ENCODE measurements at places on chromosomes 2 and 18.

DNA sequence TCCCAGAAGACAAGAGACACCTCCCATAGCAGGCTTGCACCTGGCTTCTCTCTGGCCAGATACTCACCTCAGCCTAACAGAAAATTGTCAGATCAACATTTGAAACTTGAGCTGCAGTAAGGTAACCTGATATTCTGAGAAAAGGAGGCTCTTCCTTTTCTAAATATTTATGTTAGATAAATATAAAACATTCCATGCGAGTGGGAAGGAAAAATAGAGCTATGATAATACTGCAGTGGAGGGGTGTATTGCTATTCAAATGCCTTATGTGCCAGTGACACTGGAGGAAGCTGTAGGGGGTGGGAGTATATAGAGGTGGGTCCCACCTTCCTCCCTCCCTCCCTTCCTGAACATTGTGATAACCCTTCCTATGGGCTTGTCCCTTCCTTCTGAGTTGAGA lies 515.5 kb upstream of the CHAC2 start:
- H3K27ac ChIP-seq: no peak overlapping the region
- peaks cover 2% of the 10 kb centered on the region for H3K27me3 ChIP-seq
- H3K4me1 ChIP-seq: peaks cover 8% of the 10 kb centered on the region
- no peak overlapping the region for H3K4me3 ChIP-seq
- DNase-seq: no peak

- H3K27ac ChIP-seq: no peak overlapping the region
- H3K4me3 ChIP-seq: no peak overlapping the region
These were observed 1.4 kb upstream of the CD226 start for GRCh38 chr18:69948919-69949537.

DNA sequence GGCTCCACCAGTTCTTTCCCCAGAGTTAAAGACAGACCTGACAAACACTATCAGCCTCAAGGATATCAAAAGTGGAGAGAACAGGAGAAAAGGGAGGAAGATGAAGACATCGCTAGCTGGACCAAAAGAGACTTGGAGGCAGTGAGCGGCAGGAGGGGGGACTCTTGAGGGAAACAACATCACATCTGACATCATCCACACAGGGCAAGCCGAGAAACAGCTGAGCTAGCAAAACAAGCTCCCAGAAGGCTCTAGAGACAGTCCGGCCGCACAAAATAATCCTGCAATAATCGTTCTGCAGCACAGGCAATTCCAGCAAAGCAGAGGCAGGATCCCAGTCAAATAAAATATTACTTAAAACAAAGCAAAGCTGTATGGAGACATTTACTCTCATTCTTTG lies 239.8 kb downstream of the EN1 start:
- peaks cover 8% of the 10 kb centered on the region for H3K4me1 ChIP-seq
- H3K4me3 ChIP-seq: no peak overlapping the region
- H3K27me3 ChIP-seq: peaks cover 19% of the 10 kb centered on the region
- H3K27ac ChIP-seq: no peak overlapping the region
- DNase-seq: no peak

DNA sequence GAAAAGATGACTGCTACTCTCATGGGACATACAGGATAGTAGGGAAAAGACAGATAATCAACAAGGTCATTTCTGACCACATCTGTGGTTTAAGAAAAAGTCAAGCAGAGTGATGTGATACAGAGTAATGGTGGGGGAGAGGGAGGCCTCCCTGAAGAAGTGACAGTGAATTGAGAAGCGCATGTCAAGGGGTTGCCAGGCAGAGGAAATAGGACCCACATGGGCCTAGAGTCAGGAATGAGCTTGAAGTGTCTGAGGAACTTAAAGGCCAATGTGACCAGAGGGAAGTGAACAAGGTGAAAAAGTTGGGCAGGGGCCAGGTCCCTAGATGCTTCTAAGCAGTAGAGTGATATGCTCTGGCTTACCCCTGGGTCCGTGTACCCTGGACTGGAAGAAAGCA lies 113.5 kb upstream of the PPP1CB start:
- peaks cover 16% of the 10 kb centered on the region for H3K27me3 ChIP-seq
- no peaks in the 10 kb centered on the region for H3K36me3 ChIP-seq
- no peak overlapping the region for H3K4me3 ChIP-seq
- no peak for DNase-seq
- H3K27ac ChIP-seq: peak overlapping the region; percentile 7

DNA sequence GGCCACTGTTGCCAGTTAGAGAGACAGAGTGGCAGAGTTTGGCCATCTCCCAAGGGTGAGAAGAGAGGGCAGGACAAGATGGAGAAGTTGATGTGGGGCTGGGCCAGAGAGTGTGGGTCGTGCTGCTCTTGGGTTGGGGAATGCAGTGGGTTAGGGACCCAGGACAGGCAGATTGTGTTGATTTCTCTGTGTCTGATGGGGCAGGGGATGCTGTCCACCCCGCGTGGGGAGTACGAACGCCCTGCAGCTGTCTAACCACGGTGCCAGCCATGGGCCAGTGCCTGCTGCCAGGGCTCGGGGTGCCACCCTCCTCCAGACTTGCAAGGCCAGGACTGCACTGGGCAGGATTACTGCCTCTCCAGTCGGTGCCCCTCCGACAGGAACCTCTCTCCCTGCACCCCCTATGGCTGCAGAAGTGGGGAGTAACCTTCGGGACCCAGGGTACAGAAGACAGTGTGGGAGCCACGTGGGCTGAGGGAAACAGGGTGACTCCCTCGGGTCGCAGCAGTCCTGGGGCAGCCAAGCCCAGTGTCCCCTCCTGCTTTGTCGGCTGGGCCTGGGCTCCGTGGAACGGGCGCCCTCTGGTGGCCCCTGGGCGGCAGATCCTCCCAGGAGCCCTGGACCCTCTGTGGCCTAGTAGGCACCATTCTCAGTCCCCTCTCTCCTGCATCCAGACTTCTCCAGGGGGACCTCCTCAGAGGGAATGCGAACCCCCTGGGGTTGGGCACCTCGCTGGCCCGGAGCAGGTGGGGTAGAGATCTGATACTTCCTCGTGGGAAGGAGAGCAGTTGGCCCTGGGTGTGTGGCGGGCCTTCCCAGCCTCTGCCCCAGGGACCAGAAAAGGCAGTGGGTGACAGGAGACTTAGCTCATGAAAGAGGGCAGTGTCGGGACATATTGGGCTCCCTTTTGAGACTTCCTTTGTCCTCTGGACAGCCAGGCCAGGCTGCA lies 2.7 kb downstream of the GPC1 start:
- peak; percentile 83 for DNase-seq
- H3K4me3 ChIP-seq: peak overlapping the region; percentile 41
- H3K27me3 ChIP-seq: peaks cover 13% of the 10 kb centered on the region

GRCh38 chr2:14355102-14355501 lies 277.4 kb upstream of the LRATD1 start:
- no peak overlapping the region for H3K4me3 ChIP-seq
- H3K4me1 ChIP-seq: no peaks in the 10 kb centered on the region
- no peaks in the 10 kb centered on the region for H3K36me3 ChIP-seq
- no peak overlapping the region for H3K27ac ChIP-seq
- DNase-seq: no peak
- H3K27me3 ChIP-seq: no peaks in the 10 kb centered on the region

- no peaks in the 10 kb centered on the region for H3K27me3 ChIP-seq
- peaks cover 35% of the 10 kb centered on the region for H3K4me1 ChIP-seq
- H3K27ac ChIP-seq: no peak overlapping the region
- peaks cover 75% of the 10 kb centered on the region for H3K36me3 ChIP-seq
- DNase-seq: no peak
These were observed 9.3 kb downstream of the NCK2 start for GRCh38 chr2:105754011-105754410.

GRCh38 chr2:69686813-69687212 lies 43.3 kb upstream of the AAK1 start:
- no peak overlapping the region for H3K27ac ChIP-seq
- peaks cover 2% of the 10 kb centered on the region for H3K27me3 ChIP-seq
- H3K4me3 ChIP-seq: no peak overlapping the region
- H3K36me3 ChIP-seq: no peaks in the 10 kb centered on the region
- H3K4me1 ChIP-seq: peaks cover 18% of the 10 kb centered on the region

DNA sequence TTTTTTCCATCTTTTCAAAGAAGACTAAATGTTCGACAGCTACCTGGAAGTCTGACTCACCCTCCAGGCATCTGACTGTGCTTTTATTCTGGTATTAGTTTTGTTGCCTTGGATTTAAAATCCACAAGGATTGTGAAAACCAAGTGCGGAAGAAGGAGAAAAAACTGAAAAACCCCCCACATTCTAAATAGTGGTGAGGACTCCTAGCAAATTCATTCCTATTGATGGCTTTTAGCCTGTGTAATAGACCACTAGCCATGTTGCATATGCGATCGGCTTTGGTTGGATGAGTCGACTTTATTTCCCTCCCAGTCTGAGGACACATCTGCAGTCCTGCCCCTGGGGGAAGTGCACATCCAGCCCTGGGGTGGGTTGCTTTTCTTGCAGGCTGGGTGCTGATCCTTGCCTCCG lies 16.9 kb downstream of the LDLRAD4 start:
- H3K27me3 ChIP-seq: peaks cover 14% of the 10 kb centered on the region
- no peak overlapping the region for H3K4me3 ChIP-seq
- H3K36me3 ChIP-seq: no peaks in the 10 kb centered on the region
- peaks cover 14% of the 10 kb centered on the region for H3K4me1 ChIP-seq

DNA sequence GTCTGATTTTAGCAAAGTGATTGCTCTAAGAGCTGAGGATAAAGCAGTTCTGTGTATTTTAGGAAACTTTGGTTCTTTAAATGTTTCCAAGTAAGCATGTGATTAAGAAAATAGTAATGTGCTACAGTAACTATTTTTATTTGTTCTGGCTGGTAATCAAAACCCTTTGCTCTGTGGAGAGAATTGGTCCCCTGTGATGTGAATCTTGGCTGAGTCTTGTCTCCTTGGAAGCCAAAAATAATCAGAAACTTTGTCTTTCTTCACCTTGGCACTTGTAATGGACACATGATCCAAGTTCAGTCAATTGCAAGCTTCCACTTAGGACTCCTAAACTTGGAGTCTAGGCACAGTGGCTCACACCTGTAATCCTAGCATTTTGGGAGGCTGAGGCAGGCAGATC lies 422.7 kb upstream of the CDH20 start:
- no peak overlapping the region for H3K4me3 ChIP-seq
- no peaks in the 10 kb centered on the region for H3K27me3 ChIP-seq
- DNase-seq: no peak
- no peaks in the 10 kb centered on the region for H3K4me1 ChIP-seq
- no peak overlapping the region for H3K27ac ChIP-seq

DNA sequence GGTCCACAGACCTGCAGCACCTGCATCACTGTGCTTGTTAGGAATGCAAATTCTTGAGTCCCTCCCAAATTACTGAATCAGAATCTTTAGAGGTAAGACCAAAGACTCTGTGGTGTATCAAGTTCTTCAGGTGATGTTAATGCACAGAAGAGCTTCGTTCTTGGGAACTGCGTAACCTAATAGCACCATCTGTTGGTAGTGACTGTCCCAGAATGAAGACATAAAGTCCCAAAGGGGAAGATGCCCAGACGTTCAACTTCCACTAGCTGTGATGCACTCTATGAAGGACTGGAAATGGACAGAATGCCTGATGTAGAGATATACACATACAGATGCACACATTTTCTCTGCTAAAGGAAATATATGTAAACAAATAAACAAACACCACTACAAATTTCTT lies 576.0 kb downstream of the LRP1B start:
- no peaks in the 10 kb centered on the region for H3K36me3 ChIP-seq
- peak; percentile 14 for DNase-seq
- H3K27ac ChIP-seq: no peak overlapping the region
- no peaks in the 10 kb centered on the region for H3K4me1 ChIP-seq
- no peaks in the 10 kb centered on the region for H3K27me3 ChIP-seq

DNA sequence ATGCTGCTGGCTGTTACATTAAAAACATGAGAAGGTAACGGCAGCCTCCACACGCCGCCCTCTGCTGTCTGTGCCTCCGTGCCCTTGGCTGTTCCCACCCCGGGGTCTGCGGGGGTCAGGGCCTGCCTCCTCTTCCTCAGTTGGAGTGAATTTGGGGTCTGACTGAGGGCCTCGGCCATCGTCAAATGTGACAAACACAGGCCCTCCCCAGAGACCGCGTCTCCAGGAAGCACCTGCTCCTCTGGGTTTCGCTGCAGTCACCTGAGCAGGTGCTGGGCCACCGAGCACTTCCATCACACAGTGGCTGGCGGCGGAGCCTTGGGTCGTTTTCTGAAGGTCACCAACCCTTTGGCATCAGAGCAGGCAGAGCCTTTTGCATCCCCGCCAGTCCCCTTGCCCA lies 70.9 kb downstream of the NFATC1 start:
- H3K4me1 ChIP-seq: peaks cover 55% of the 10 kb centered on the region
- no peak for DNase-seq
- H3K36me3 ChIP-seq: peaks cover 5% of the 10 kb centered on the region
- H3K27me3 ChIP-seq: peaks cover 8% of the 10 kb centered on the region
- no peak overlapping the region for H3K4me3 ChIP-seq

DNA sequence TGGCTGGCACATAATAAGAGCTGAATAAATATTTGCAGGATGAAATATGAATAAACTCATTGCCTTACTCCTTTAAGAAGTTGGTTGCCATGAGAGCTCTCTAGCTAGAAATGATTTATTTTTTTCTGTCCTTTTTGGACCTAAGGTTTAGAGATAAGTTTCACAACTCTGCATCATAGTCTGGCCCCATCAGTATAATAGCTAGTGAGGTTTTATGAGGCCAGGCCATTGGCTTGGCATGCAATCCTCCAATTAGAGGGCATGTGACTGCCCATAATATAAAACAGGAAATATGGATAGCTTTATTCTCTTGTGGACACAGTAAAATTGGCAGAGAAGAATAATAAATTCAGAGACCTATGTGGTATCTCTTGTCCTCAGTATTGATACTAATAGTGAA lies 26.2 kb upstream of the INSIG2 start:
- DNase-seq: no peak
- peaks cover 37% of the 10 kb centered on the region for H3K4me1 ChIP-seq
- no peaks in the 10 kb centered on the region for H3K36me3 ChIP-seq
- peaks cover 3% of the 10 kb centered on the region for H3K27me3 ChIP-seq
- no peak overlapping the region for H3K4me3 ChIP-seq

DNA sequence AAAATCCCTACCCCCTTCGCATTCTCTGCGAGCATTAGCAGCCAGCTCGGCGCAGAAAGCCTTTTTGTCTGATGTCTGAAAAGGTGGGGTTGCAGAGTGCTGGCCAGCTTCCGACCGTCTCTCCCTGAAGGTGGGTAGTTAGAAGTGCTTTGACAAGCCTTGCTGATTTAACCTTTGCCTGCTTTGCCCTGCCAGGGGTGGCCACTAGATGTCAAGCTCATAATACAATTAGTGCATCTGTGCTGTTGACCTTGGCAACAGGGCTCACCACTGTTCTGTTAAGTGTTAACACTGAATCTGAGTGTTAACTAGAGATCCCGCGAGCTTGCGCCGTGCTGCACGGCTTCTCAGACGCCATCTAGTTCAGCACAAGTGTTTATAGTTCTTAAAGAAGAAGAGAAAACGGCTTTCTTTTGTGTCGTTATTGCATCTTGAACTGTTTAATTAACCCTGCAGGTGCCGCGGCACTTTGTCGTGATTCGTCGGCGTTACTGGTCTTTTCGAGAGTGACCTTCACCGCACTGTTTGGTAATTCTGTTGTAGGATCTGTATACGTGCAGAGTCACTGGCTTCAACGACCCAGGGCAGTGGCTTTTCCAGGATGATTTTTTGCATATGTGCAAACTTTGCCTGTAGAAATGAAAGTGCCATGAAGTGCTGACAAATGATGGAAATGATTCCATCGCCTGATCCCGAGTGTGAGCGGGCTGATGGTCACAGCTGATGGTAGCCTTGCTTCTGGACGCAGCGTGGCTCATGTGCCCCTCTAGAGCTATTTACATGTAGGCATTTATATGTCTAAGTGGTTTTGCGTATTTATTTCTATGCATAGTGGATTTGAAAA lies 5.5 kb downstream of the SALL3 start:
- peak overlapping the region; percentile 80 for H3K4me3 ChIP-seq
- no peak overlapping the region for H3K27ac ChIP-seq
- DNase-seq: peak; percentile 55

All from nephron progenitor cell (in vitro differentiated cells).